NCI-H1105 (cell line): ENCODE measurements at places on chromosomes 13 and 19.

DNA sequence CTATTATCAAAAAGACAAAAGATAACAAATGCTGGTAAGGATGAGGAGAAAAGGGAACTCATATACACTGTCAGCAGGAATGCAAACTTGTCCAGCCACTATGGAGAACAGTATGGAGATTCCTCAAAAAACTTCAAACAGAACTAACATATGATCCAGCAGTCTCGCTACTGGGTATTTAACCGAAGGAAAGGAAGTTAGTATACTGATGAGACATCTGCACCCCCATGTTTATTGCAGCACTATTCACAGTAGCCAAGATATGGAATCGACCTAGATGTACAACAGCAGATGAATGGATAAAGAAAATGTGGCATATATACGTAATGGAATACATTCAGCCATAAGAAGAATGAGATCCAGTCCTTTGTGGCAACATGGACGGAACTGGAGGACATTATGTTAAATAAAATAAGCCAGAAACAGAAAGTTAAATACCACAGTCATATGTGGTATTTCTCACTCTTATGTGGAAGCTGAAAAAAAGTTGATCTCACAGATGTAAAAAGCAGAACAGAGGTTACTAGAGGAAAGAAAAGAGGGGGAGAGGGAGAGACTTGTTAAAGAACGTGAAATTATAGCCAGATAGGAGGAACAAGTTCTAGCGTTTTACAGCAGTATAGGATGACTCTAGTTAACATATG, 83.2 kb downstream of the RUBCNL start:
- DNase-seq: no peak

DNA sequence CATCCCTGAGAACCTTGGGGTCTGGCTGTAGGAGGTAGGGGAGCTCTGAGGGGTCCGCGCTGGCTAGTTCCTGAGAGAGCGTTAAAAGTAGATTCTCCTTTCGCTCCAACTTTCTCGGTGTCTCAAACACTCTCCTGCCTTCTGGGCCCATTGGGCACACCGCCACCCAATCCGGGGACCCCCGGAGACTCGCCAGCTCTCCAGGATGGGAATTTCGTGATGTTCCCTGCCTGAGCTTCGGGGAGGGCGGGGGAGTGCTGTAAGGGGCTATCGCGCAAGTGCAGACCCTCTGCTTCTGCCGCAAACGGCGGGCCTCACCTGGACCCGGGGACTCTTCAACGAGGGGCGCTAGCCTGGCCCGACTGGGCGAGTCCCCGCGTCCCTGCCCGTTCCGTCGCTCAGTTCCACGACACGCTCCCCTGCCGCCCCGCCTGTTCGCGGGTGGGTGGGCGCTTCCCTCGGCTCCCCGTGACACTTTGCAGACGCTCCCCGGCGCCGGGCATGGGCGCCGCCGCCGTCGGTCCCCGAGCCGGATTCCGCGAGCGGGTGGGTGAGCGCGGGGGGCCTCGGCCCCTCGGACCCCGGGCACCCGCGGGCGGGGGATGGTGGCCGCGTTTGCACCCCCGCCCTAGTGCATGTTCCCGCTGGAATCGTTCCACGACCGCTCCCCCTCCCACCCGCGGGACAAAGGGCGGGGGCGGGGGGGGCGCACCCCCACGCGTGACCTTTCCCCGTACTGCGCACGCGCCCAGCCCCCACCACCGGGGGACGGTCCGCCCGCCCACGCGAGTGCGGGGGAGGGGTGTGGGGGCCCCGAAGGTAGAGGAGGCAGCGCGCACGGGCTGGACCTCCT, at the start of gene CCDC106:
TSS of gene CCDC106 (plus strand) at position 481 of the 853 bp plus-strand sequence. CDS start 835 bp downstream, outside the sequence.
- DNase-seq: peak; percentile 82

DNA sequence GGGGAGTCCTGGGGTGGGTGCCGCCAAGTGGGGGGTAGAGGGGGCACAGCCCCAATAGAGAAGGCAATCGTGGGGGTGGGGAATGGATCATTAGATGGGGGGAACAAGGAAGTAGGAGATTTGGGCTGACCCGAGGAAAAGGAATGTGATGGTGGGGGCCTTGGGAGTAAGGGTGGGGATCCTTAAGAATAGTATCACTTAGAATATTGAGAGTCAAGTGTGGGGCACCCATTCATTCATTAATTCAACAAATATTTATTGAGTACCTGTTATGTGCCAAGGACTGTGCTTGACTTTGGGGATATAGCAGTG, 641 bp downstream of the PPP5C start:
- DNase-seq: no peak

GRCh38 chr19:39155741-39156140, 30.2 kb downstream of the PAK4 start:
- DNase-seq: no peak

- DNase-seq: no peak
Measured at GRCh38 chr19:54430306-54431254, 15.3 kb downstream of the TTYH1 start.

DNA sequence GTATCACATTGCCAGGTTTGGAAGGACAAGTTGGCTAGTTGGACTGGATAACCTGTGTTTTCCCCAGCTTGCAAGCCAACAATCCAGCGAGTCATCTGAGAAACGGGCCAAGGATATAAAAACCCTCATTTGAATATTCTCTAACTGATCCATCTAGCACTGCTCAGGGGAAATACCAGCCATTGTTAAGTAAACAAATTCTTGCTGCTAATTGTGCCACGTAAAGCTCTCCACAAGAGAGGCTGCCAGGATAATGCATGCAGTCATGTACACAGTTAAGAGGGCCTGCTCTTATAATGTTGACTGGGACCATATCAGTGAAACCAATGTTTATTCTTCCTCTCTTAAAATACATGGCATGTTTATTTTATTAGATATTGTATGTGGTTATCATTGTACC, 663.2 kb upstream of the SGCG start:
- peak; percentile 51 for DNase-seq
